ENCODE measurements at places on chromosomes 1 and 21. TPM values are rescaled to one million over a fixed set of nuclear protein-coding genes. Genes with fewer than 3 reads are reported as not detected.

NPHS2 gene
- not detected for total RNA-seq

VHLL gene
- total RNA-seq = not detected

DNA sequence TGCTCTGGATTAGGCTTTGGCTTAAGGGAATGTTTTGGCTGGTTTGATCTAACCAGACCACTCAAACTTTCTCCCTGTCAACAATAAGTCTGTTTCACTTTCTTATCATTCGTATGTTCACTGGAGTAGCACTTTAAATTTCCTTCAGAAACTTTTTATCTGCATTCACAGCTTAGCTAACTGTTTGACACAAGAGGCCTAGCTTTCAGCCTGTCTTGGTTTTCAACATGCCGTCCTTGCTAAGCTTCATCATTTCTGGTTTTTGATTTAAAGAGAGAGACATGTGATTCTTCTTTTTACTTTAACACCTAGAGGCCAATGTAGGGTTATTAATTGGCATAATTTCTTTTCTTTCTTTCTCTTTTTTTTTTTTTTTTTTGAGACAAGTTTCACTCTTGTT, 14.9 kb upstream of the CYB5R1 start:
- DNase-seq = no peak

GRCh38 chr1:54813485-54814125, 12.5 kb upstream of the TTC22 start:
- DNase-seq = no peak

DNA sequence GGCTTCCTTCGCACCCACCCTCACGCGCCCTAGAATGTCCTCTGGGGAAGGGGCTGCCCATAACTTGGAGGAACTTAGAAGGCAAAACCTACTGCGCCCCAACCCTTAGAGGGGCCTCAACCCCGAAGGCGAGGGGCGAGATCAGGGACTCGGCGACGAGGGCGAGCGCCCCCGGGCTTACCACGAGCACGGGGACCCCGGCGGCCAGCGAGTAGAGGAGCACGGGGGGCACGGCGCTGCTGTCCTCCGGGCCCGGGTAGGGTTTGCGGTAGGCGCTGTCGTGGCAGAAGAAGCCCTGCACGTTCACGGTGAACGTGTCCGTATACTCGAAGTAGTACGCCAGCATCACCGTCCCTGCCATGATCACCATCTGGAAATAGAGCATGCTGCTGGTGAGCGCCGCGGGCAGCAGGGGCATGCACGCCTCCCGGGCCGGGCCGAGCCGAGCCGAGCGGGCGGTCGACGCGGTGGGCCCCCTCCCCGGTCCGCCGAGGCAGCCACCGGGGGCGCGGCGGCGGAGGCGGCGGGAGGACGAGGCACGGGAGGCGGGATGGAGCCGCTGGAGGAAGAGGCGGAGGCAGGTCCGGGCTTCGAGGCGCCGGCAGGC, 304 bp downstream of the PLPPR5 start:
- peak; percentile 12 for DNase-seq

GRCh38 chr1:109917768-109918606, 7.3 kb downstream of the CSF1 start:
- no peak for DNase-seq

DNA sequence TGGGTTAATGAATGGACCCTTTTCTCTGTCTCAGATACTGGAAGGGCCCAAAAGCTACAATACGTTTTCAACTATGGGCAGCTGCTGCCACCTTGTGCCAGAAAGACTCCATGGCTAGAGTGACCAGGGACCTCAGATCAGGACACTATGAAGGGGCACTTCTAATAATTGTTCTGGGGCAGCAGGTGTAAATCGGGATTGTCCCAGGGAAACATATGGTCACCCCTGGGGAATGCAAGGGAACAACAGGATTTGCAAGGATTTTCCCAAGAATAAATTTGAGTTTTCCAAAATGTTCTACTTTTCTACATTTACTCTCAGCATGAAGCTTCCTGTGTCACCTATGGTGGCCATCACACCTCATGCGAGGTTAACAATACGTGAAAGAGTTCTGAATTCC, 12.0 kb upstream of the FCAMR start:
- peak; percentile 52 for DNase-seq

Data from activated B cell treated with CpG ODN at 0.5 μM for 24 hours (primary cell).